ENCODE measurements at places on chromosomes 2 and 18.

DNA sequence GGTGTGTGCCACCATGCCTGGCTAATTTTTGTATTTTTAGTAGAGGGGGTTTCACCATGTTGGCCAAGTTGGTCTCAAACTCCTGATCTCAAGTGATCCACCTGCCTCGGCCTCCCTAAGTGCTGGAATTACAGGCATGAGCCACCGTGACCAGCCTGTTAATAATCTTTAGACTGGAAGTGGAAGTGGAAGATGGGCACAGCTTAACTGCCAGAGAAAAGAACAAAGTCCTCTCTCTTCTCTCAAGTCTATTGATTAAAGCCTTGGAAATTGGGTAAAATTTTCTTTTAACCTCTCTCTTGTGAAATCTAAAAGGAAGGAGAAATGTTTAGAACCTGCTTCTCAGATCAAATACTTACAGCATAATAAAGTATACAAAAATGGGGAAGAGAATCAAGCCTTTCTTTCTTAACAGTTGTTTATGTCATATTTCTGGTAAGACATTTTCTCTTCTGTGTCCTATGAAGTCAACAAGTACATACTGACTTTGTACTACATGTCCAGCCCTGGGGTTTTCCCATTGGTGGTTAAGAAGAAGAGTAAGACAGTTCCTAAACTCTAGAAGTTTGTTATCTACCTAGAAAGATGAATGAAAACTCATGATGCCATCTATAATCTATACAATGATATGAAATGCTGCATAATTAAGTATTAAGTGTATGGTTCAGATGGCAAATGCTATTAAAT lies 4.6 kb downstream of the TMEM169 start:
- DNase-seq = no peak

- no peak for DNase-seq
Observed at GRCh38 chr2:133518700-133519344, 49.4 kb downstream of the NCKAP5 start.

DNA sequence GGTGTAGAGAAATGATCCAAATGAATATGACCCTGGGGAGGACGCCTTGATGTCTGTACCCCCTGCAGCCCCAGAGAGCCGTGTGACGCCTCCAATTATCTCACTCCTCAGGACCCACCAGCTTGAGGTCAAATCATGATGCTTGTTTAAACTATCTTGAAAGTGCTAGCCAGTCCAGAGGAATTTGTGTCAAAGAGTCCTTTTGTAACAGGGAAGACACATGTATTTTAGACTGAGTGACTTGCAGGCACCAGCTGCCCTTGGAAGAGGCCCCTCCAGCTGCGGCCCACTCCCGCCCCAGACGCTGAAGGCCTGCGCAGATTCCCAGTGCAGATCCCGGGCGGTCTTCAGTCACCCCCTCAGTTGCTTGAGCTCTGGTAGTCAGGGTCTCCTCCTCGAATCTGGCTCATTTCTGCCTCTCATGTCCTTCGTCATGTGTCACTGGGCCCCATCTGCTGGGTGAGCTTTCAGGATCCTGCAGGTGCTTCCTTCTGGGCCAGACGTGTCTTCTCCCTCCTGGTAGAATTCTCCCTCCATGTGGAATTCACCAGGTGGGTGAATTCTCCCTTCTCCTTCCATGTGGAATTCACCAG lies 77.4 kb downstream of the RNF144A start:
- no peak for DNase-seq

DNA sequence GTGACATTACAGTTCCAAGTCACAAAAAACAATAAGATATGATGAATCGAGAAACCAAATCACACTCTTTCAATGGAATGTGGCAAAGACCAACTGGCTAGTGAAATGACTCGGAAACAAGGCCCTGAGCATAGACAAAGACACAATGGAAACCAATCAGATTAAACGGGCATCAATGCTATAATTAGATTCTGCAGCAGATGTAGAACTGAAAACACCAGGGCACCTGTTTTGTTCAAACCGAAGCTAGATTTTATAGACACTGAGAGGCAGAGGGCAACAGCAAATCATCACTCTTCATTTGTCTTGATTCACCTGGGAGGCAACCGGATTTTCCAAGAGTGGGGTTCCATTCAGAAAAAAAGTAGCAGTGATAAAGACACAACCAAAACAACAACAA lies 92.8 kb upstream of the BARD1 start:
- DNase-seq = no peak

DNA sequence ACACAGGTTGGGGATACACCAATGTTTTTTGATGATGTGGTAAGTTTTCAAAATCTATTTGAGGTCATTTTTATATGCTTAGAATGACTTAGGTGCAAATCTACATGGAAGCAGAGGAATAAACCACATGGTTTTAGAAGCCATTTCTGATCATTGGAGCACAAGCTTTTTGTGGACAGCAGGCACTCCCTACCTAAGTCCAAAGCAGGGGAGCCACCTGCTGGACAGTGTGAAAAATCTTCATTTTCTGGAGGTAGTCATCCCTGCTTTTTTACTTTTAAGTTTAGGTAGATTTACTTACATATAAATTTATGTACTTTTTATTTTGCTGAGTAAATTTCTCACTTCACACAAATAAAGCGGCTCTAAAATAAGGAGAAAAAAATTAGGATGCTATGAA lies 323.2 kb downstream of the PLCL1 start:
- DNase-seq = peak; percentile 18

DNA sequence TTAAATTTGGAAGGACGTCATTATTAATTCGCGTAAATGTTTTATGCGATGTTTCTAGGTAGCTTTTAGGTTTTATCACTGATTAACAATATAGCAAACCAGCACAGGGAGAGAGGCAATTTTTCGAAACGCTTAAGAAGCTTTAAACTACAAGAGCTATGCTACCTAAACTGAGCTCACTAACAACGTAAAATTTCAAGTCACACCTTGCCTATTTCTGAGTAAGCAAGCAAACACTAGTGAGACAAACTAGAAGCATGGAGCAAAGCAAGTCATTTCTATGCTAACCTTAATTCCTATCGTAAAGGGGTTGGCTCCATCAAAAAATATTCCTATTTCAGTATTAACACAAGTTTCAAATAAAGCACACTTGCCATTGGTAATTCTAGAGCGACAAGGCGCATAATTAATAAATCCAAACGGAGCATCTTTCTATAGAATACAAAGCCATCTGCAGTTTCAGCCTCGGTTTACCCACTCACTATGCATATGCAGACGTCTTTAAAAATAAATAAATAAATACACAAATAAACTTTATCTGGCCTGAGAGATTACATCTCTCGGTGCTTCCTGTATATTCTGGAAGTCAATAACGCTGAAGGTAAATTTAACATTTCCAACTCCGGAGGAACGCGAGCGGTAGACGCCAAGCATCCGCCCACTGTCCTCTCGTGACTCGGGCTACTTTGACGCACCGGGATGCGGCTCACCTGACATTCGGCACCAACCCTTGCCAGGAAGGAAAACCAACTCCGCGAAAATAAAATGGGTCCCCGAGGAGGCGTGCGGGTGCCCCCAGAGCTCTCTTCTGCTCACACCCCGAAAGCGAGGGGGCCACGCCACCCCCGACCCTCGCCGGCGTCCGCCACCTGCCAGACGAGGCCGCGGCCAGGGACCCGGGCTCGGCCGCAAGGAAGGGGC lies 947 bp downstream of the ITSN2 start:
- no peak for DNase-seq

GRCh38 chr2:122873951-122874350 lies 1118.5 kb downstream of the TSN start:
- DNase-seq = no peak

DNA sequence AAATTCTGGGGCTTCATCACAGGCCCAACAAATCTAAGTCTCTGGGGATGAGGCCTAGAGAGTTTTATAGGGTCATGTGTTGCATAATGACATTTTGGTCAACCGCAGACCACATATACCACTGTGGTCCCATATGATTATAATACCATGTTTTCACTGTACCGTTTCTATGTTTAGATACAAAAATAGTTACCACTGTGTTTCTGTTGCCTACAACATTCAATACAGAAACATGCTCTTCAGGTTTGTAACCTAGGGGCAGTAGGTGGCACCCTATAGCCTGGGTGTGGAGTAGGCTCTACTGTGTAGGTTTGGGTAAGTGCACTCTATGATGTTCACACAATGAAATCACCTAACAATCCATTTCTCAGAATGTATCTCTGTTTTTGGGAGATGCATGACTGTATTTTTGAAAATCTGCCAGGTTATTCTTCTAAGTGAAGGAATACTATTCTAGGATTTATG lies 485.2 kb downstream of the PTPRM start:
- DNase-seq = no peak

DNA sequence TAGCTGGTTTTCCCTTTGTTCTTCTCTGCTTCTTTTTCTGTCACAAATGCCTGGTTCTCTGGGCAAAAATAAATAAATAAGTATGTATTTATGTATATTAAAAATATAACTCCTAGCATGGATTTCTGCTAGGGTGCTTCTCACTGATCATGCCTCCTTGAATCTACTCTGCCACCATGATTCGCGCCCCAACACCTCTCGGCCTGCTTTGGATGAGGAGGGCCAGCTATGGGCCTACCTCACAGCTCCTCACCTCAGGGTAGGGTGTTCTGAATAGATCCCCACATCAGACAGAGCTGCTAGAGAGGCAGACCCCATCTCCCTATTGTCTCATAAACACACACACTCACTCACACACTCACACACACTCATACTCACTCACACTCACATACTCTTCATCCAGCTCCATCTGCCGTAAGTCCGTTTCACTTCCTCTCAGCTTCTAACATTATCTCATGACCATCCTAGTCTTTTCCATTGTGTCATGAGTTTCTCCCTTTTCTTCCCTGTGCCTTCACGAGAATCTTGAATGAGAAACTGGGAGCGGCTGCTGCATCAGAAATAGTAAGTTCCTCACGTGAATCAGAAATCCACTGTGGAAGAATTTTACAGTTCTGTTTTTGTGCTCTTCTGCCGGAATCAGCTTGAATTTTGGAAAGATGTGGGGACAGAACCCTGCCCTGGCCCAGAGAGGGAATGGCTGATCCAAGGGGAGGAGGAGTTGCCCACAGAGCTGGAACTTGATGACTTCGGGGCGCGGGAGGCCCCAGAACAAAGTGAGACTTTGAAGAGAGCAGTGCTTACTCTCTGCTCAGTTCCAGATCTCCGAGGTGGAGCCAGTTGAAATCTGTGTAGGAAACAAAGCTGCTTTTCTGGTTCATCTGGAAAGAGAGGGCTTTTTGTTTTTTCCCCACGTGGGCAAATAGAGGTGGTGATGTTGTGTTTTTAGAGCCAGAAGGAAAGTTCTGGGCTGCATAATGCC lies 20.9 kb downstream of the ANXA4 start:
- no peak for DNase-seq

GRCh38 chr2:223642506-223642905 lies 40.3 kb upstream of the SCG2 start:
- no peak for DNase-seq

DNA sequence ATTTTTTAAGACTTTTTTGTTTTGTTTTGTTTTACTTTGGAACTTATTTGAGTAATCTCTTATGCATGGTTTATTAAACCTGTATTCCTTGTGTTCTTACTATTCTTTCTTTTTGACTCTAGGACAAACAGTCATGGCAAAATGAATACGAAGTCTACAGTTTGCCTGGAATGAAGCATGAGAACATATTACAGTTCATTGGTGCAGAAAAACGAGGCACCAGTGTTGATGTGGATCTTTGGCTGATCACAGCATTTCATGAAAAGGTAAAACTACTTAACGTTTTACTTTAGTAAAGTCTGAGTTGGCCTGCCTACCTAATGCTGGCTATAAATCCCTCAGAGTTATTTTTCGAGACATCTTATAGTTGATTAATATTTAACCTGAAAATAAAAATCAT lies 72.3 kb downstream of the ACVR2A start:
- DNase-seq = no peak

DNA sequence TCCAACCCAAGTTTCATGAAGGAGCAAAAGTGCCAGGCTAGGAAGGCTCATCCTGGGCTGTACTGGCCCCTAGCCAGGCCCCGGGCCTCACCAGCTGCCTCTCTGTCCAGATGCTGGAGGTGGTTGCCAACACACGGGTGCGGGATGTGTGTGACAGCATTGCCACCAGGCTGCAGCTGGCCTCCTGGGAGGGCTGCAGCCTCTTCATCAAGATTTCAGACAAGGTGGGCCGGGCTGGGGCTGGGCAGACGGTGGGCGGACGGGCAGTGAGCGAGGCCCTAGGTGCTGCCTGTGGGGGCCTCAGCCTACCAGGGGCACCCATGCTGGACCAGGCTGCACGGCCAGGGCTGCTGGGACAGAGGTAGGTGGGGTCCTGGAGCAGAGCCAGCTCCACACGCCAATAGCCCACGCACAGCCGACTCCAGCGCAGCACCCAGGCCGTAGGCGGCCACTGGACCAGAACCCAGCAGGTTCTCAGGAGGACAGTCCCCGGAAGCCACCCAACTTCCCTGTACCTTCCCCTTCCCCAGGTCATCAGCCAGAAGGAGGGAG lies 11.8 kb upstream of the GPR17 start:
- no peak for DNase-seq

DNA sequence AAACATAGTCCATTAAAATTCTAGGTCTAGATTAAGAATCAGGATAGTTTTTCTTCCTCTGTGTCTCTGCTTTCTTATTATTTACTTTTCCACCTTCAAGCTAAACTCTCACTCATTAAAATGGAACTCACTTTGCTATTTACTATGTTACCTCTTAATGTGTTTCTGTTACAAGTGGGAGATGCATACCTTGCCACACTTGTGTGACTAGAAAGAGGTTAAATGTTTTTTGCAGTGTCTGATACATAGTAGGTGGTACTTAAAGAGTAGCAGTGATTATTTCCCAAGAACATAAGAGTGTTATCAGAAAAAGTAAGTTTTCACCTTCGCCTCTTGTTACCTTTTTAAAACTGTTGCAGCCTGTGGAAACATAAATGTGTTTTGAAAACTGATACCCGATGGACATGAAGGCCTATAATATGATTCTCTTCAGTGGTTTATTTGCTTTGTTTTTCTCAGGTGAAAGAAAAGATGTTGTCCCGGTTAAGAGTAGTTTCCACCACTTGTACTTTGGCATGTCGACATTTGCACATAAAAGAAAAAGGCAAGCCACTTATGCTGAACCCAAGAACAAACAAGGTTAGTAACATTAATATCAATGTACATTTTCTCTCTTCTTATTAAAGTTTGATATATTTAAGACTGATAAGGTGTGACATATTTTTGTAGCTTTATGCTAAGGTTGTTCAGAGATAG lies 16.6 kb downstream of the ME2 start:
- DNase-seq = no peak

DNA sequence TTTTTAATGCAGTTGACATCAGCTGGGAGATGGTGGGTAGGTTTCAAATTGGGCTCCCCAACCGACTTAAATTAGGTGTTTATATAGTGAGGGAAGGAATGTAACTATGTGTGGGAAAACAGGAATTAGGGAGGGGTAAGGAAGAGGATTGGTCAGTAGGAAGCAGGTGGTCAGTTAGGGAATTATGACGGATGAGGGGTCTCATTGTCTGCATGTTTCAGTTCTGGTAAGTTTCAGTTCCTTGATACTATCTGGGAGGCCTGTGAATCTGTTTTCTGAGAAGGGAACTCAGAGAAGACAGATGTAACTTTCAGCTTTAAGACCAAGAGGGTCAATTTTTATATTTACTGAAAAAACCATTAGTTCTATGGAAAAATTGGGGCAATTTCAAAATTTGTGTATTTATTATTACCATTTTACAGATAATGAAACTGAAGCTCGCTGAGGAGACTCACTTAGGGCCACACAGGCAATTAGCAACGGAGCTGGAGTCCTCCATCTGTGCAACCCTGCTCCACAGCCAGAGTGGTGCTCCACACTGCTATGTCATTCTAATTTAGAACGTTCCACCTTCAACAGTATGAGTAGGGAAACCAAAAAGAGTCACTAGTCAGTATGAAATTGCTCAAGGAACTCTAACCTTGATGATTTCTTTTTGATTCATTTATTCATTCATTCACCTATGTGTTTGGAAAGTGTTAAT lies 36.0 kb upstream of the CCDC195 start:
- no peak for DNase-seq

GRCh38 chr2:196630531-196630930 lies 9.0 kb upstream of the CCDC150 start:
- no peak for DNase-seq

Data from nephron progenitor cell (in vitro differentiated cells).